Daoy (cell line): ENCODE measurements at places on chromosomes 16 and 17. TPM values are rescaled to one million over a fixed set of nuclear protein-coding genes. Genes with fewer than 3 reads are reported as not detected.

TCAP gene
- total RNA-seq = not detected in 2 replicates

EPX gene
- not detected in 2 replicates for total RNA-seq

CLEC19A gene
- not detected in 2 replicates for total RNA-seq

PLA2G10 gene
- not detected in 2 replicates for total RNA-seq

MFAP4 gene
- total RNA-seq = 0.24 and 0.69 TPM in 2 replicates

ZNF287 gene
- 6.6 and 8.3 TPM in 2 replicates for total RNA-seq

KRT39 gene
- total RNA-seq = not detected in 2 replicates

CSNK1D gene
- total RNA-seq = 16.5 and 25.1 TPM in 2 replicates

CACNG5 gene
- not detected in 2 replicates for total RNA-seq

CD79B gene
- 2.6 TPM in 1 of 2 replicates, not detected in the other for total RNA-seq

CA10 gene
- total RNA-seq = not detected in 2 replicates

LLGL2 gene
- total RNA-seq = 8.6 and 13.7 TPM in 2 replicates

ABCA10 gene
- total RNA-seq = 0.06 TPM in 1 of 2 replicates, not detected in the other

CACNG1 gene
- total RNA-seq = not detected in 2 replicates
